ENCODE measurements at places on chromosomes 6 and 20. TPM values are rescaled to one million over a fixed set of nuclear protein-coding genes. Genes with fewer than 3 reads are reported as not detected.

DNA sequence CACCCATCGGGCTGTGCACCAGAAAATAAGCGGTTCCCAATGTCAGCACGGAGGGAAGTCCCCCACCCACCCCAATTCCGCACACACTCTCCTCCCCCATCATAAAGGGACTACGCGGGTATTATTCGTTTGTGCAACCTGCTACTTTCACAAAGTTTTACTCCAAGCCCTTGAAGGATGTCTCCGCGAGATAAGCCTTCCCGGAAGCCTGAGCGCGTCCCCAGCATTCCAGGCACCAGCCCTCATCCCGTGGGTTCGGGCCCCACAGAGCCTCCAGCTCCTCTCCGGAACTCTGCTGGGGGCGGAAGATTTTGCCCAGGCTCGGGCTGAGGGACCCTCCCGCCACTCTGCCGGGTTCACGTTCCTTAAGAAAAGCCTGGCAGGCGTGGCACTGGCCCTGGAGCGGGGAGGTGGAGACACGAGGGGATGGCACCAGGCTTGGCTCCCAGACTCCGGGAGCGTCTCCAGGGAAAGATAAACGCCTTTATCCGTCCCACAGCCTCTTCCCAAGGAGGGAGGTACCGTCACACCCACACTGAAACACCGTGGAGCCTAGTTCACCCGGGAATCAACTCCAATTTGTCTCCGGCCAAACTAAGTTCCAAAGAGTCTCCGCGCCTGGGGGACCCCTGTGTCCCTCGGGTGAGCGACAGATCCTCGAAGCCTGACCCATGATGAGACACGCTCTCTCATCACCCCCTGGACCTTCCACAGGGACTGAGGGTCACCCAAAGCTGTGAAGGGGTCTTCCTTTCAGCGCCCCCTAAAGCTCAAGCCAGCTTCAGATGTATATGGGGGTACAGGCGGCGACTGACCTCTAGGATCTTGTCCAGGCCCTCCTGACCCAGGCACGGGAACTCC is 934 bp downstream of the KCNK5 start:
- no peaks in the 10 kb centered on the region for H3K36me3 ChIP-seq
- no peak overlapping the region for H3K27ac ChIP-seq
- no peaks in the 10 kb centered on the region for H3K27me3 ChIP-seq

Gene SLC4A11
- 0.63 TPM for total RNA-seq

- no peaks in the 10 kb centered on the region for H3K36me3 ChIP-seq
- no peak overlapping the region for H3K4me3 ChIP-seq
- H3K4me1 ChIP-seq = no peaks in the 10 kb centered on the region
Measured at GRCh38 chr6:118525913-118526780, 21.9 kb upstream of the PLN start.

Gene ENPP4
- total RNA-seq = 27.0 TPM

- H3K4me3 ChIP-seq = no peak overlapping the region
- DNase-seq = no peak
- no peaks in the 10 kb centered on the region for H3K27me3 ChIP-seq
- peaks cover 4% of the 10 kb centered on the region for H3K36me3 ChIP-seq
- no peaks in the 10 kb centered on the region for H3K4me1 ChIP-seq
- no peak overlapping the region for H3K27ac ChIP-seq
Measured at GRCh38 chr6:78942446-78942845, 75.1 kb downstream of the IRAK1BP1 start.

- H3K27me3 ChIP-seq = no peaks in the 10 kb centered on the region
- DNase-seq = no peak
- no peak overlapping the region for H3K4me3 ChIP-seq
- no peak overlapping the region for H3K27ac ChIP-seq
Measured at GRCh38 chr6:33977606-33978411, 168.1 kb downstream of the GRM4 start.

GRCh38 chr6:96089173-96089572 is 73.4 kb downstream of the FUT9 start:
- no peak overlapping the region for H3K4me3 ChIP-seq
- H3K27ac ChIP-seq = no peak overlapping the region
- DNase-seq = no peak
- no peaks in the 10 kb centered on the region for H3K4me1 ChIP-seq

Measured in aorta (tissue), 5 donors.